ENCODE measurements at places on chromosomes 6 and 20. TPM values are rescaled to one million over a fixed set of nuclear protein-coding genes. Genes with fewer than 3 reads are reported as not detected.

COL11A2 gene
- polyA plus RNA-seq: 85.5 TPM

- no peak for DNase-seq
Observed at GRCh38 chr20:23138226-23138625, 52.1 kb upstream of the CD93 start.

DNA sequence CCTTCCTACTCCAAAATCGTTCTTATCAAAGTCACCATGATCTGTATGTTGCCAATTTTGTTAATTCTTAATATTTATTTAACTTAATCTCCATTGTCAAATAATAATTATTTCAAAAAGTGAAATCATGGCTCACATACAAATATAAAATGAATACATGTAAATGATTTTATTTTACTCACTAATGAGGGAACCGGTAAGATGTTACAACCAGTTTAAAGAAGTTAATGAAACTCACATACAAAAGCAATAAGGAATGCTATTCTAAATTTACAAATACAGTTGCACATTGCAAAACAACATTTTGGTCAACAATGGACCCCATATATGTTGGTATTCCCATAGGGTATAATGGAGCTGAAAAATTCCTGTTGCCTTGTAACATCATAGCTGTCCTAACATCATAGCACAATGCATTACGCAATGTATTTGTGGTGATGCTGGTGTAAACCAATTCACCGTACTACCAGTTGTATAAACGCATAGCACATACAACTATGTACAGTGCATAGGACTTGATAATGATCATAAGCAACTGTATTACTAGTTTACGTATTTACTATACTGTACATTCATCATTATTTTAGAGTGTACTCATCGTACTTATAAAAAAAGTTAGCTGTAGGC is 6.5 kb upstream of the SLC22A16 start:
- DNase-seq: no peak

DNA sequence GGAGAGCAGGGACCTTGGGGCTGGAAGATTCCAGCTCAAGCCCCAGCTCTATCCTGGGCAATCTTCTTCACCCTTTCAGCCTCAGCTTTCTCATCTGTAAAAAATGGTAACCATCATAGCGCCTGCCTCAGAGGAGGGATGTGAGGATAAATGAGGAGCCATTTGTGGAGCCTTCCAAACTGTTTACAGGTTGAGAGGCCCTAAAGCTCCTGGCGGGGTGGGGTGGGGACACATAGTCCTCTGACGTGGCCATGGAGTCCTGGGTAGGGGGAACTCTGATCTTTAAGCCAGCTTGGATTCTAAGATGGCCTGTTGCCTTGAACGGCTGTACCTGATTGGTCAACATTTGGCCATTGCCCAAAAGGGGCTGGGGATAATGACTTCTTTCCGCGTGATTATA is 111.1 kb downstream of the TOX2 start:
- DNase-seq: no peak

DNA sequence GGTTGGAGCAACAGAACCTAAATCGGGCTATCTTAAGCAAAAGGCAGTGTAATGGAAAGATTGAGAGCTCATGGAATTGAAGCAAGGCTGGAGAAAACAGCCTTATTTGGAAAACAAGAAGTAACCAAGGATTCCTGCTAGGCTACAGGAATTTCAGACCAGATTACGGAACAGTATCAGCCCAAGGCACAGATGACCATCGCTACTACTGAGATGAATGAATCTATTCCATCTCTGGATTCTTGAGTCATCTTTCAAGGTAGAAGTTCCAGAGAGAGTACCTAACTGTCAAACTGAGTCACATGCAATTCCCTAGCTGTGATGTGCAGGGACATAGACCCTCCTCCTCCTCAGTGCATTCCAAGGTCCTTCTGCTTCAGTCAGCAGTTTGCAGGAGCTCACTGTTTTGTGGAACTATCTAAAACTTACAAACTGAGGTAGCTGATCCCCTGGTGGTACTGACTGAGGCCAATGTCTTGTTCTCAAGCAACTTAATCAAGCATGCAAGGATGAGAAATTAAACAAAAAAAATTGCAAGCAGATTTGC is 62.0 kb upstream of the SMLR1 start:
- no peak for DNase-seq

- no peak for DNase-seq
Observed at GRCh38 chr6:117465691-117466090, 16.8 kb upstream of the DCBLD1 start.

- DNase-seq: no peak
Observed at GRCh38 chr20:41229259-41229658, 88.3 kb downstream of the ZHX3 start.

DNA sequence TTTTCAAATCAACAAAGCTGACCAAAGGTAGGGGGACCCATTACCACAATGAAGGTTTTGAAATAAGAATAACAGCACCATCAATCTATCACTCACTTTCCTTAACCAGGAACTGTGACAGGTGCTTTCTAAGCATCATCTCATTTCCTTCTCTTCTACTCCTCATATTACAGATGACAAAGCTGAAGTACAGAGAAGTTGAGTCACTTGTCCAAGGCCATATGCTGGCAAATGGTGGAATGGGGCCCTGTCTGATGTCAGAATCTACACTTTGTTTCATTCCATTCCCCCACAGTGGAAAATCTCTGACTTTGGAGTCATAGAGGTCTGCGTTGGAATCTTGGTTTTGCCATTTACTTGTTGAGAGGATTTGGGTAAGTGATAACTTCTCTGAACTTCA is 222.5 kb upstream of the LRFN2 start:
- DNase-seq: no peak

SEC63 gene
- polyA plus RNA-seq: 63.2 TPM

- DNase-seq: no peak
Observed at GRCh38 chr20:43843965-43844660, 70.5 kb upstream of the TOX2 start.

DNA sequence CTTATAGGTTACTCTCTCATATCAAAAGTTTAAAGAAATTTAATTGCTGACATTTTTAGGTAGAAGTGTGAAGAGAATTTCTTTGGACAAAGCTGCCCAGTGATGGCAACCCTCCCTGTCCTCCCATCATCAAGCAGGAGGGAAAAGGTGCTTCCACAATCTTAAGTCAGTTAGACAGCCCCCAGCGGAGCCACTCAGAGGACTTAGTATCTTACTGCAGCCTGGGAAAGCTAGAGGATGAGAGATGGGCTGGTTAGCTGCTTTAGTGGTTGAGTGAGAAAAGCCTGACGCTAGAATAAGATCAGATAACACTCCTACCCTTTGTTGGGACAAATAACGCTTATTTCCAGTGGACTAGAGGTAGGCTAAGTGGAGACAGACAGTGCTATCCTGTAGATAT is 227.1 kb downstream of the RFPL4B start:
- DNase-seq: no peak

WFDC5 gene
- not detected for polyA plus RNA-seq

NKAPL gene
- polyA plus RNA-seq: 1.2 TPM

GRCh38 chr20:46530640-46531039 is 17.3 kb upstream of the ZNF334 start:
- no peak for DNase-seq

DNA sequence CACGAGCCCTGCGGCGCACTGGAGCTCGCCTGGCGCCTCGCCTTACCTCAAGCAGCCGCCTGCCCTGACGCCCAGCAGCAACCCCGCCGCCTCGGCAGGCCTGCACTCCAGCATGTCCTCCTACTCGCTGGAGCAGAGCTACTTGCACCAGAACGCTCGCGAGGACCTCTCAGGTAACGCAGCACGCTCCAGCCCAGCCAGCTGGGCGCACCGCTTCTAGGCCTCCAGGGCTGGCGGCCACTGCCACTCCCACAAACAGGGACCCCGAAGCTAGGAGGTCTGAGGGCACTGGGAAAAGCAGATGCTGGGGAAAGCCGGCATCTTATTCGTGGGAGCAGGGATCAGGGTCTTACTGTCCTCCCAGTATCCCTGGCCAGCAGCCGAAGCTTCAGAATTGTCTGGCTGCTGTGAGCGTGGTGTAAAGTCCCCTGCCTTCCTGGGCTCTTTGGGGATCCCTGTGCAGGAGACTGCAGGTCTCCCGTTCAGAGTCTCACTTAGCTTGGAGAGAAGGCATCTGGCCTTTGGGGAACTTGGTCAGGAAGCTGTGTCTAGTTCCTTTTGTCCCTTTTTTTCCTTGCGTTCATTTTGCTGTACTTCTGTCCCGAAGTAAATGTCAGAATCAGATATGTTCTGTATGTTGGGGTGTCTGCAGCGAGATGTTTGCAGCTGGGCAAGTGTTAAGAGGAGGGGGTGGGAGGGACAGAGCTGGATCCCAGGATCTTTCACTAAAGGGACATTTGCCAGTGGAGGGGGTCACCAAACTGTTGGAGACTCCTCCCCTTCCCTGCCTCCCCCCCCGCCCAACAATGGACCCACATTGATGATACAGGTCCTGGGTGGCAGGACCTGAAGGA is 1.8 kb downstream of the FOXF2 start:
- no peak for DNase-seq

FGD2 gene
- polyA plus RNA-seq: 3.7 TPM

GRCh38 chr6:100577425-100577824 is 112.7 kb upstream of the SIM1 start:
- no peak for DNase-seq

GRCh38 chr20:48205786-48206185 is 420.5 kb upstream of the SULF2 start:
- DNase-seq: peak; percentile 59

HLA-DPA1 gene
- 14.6 TPM for polyA plus RNA-seq

DNA sequence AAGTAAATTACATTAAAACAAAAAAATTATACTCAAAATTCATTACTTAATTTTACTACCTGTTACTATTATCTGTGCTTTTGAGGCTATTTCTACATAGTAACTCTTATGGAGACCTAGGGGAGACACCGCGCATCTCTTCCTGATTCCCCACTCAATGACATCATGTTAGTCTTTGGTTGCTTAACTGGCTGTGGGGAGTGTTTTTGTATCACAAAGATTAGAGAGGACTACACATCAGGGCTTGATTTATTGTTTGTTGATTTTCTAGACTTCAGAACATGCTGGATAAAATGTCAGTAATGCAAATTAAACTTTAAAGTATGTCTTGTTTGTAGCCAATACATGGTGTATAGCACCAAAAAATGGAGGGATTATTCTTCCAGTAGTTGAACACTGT is 26.0 kb downstream of the SLC2A10 start:
- DNase-seq: no peak

PLG gene
- polyA plus RNA-seq: 1.9 TPM

BPIFB4 gene
- polyA plus RNA-seq: not detected

ITPA gene
- polyA plus RNA-seq: 43.9 TPM

- no peak for DNase-seq
Observed at GRCh38 chr20:61949714-61950640, 115.7 kb downstream of the TAF4 start.

- no peak for DNase-seq
Observed at GRCh38 chr6:90003941-90004340, 109.7 kb downstream of the GJA10 start.

Data from muscle of leg (tissue), 16 donors.